ENCODE measurements at places on chromosomes 4 and X.

- DNase-seq = no peak
Observed at GRCh38 chr4:76578002-76578560, 143.1 kb downstream of the SHROOM3 start.

DNA sequence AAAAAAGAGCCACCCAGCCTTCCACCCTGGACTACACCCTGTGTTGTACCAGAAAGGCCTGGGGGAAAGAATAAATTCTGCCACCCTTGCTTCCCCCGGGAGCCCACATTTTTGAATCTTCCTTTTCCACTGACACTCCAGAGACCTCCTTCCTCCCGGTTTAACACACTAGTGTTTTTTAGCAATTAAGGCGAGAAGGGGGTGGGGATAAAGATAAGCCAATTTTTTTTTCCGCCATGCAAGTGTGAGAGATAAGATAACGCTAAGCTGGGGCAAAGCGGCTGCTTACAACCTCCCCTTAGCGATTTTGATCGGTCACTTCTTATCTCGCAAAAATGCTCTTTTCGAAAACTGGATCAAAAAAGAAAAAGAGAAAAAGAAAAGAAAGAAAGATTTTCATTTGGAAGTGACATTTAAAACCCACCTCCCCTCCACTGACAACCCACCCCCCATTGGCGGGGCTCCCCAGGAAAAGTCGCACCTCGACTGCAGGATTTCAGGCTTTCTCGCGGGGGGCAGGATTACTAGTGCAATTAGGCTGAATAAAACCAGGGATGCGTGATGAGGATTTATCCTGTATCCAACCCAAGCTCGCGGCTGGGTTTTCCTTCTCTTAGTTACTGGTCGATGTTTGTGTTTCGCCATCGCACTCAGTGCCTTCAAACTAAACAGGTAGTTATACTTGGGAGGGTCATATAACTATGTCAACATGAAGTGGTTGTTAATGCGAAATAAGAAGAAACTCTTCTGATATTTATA, 6.0 kb upstream of the BCOR start:
- DNase-seq = no peak

GRCh38 chr4:147479786-147480185, 1.1 kb upstream of the EDNRA start:
- DNase-seq = peak; percentile 65

DNA sequence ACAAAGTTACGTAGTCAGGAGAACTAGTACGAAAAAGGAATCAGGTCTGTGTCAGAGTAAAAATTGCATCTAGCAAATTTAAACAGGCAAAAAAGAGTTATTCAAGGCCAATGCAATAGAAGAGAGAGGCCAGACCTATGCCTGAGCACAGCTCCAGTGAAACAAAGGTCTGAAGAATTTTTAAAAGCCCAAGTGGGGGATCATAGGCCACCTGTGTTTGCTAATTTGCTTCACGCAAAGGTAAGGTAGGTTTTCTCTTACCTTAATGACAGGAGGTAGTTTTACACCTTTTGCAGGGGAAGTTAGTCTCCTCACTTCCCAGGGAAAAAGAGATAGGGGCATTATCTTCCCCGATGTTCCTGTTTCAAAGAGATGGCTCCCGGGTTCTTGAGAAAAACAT, 448.6 kb upstream of the TECRL start:
- no peak for DNase-seq

DNA sequence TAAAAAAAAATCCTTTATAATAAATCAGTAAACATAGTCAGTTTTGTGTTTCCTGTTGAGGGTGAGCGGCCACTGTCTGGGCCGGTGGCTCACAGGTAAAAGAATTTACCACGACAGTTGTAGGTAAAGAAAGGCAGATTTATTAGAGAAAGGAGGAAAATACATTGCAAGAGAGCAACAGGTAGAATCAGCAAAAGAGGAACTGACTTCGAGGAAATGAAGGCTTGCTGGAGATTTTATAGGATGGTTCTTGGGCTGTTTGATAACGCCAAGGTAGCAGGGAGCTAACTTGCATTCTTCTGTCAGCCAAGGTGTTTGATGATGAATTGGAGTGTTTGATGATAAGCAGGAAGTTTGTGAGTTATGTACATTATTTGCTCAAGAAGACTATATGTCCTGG, 2.8 kb downstream of the ZNF157 start:
- no peak for DNase-seq

DNA sequence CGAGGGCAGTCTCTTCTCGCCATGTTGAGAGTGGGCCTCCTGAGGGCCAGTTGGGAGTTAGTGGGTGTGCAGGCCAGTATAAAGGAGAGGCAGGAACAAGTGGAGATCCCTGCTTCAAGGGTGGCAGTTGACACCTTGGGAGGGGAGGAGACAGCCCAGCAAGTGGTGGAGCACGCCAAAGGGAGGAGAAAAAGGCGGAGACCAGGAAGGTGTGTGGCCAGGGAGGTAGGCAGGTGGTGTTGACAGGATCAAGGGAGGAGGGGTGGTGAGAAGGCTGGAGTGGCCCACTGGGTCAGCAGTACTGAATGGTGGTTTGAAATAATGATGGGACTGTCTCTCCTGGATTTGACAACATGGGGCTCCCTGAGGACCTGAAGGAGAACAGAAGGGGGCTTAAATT, 32.6 kb downstream of the ZNF185 start:
- no peak for DNase-seq

- peak; percentile 75 for DNase-seq
Observed at GRCh38 chrX:139932901-139933796, at the start of gene ATP11C. TSS of gene ATP11C (minus strand) at chrX:139933053. CDS start at chrX:139932042, 1,011 bp downstream.

DNA sequence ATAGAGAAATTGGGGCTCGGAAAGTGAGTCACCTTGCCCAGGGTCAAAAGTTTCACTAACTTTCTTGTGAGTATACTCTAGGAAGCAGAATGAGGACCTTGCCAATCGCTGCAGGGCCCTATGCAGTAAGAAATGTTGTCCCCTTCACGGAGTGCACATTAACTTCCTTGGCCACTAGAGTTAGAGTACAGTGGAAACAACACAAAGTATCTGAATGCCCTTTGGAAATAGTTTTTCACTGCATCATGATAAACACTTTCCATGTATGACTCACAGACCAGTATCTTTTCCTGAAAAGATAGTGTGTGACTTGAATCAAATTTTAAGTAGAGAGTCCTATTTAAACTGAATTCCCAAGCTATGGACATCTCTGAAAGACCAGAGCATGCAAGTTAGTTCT, 45.5 kb upstream of the STK26 start:
- no peak for DNase-seq

DNA sequence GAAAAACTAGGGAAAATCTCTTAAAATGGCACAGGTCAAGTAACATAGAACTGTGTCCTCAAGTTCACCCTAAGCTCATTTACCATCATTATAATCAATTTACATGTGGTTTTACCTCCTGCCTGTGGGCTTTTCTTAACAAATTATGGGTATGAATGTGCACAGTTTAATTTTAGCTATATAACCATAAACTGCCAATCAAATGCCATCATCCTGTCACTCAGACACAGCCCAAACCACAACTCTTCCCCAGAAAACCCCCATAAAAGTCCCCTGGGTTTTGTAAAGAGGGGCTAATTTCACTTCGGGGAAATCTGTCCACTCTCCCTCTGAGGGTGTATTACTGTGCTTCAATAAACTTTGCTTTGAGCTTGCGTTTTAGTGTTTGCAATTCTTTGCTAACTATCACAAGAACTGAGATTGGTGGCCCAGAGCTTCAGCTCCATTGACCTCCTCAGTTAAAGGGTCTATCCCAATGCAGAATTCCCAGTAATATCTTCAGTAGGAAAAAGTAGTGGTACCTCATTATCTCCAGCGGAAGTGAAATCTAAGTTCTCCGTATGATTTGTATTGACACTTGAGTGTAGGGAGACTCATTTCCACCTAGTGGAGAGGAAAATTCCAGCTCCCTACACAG, 394.6 kb downstream of the SPOCK3 start:
- no peak for DNase-seq

GRCh38 chr4:42488114-42488513, 90.8 kb downstream of the SHISA3 start:
- DNase-seq = no peak

All from H4 (cell line).